ENCODE measurements at places on chromosomes 2 and 18. TPM values are rescaled to one million over a fixed set of nuclear protein-coding genes. Genes with fewer than 3 reads are reported as not detected.

Gene RIOK3
- 98.1 TPM for total RNA-seq

Gene UGT1A5
- not detected for total RNA-seq

DNA sequence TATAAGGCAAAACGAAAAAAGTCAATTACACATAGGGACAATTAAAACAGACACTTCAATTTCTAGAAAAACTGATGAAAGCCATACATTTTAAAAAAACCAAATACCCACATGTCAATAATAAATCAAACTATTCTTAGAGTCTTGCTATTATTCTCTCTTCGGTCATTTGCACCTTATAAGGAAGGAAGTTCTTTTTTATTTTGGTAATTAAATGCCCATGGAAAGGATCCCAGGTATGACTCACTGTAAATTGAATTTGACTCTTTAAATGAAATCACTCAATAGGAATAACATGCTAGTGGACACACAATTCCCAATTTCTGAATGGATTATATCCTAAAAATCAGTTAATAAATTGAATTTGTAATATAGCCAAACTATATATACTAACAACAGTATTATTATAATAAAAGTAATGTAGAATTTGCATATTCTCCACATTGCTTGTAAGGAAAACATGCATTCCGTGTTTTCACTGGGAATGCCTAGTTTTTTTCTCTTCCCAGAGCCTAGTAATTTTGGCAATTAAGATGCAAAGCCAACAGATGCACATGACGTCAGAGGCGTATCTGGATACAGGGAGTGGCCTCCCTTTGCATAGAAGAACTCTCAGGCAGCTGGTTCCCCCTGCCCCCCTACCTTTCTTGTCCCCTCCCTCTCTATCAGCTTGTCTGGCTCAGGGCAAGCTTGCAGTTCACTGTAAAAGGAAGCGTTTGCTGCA lies 153.5 kb upstream of the PGAP1 start:
- H3K36me3 ChIP-seq, result no peaks in the 10 kb centered on the region
- H3K27me3 ChIP-seq, result no peaks in the 10 kb centered on the region
- DNase-seq, result no peak
- peaks cover 18% of the 10 kb centered on the region for H3K4me1 ChIP-seq

Gene DSC2
- total RNA-seq, result under 0.01 TPM

DNA sequence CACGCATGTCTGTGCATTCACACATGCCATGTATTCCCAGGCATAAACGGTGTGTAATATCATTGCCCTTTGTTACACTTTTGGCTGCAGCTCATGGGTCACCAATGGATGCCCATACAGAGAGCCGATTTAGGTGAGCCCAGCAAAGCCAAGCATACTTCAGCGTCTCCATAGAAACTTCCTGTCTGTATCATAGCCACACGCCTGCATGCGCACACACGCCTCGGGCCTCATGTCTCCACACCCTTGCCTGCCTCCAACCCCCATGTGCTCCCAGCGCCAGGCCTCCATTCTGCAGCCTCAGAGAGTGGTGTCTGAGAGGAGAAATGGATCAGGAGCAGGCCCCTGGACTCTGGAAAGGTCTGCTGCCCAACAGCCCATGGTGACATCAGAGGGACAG lies 33.5 kb upstream of the SELENOI start:
- H3K27me3 ChIP-seq, result peaks cover 9% of the 10 kb centered on the region
- no peak overlapping the region for H3K27ac ChIP-seq
- DNase-seq, result no peak
- H3K36me3 ChIP-seq, result no peaks in the 10 kb centered on the region
- H3K4me1 ChIP-seq, result no peaks in the 10 kb centered on the region
- H3K4me3 ChIP-seq, result no peak overlapping the region

- no peak overlapping the region for H3K4me3 ChIP-seq
- peaks cover 4% of the 10 kb centered on the region for H3K4me1 ChIP-seq
- DNase-seq, result no peak
- no peaks in the 10 kb centered on the region for H3K27me3 ChIP-seq
Measured at GRCh38 chr2:23767876-23768621, 158.9 kb downstream of the ATAD2B start.

GRCh38 chr2:69969991-69970390 lies 8.6 kb upstream of the ASPRV1 start:
- no peak overlapping the region for H3K4me3 ChIP-seq
- H3K36me3 ChIP-seq, result no peaks in the 10 kb centered on the region
- no peaks in the 10 kb centered on the region for H3K4me1 ChIP-seq
- no peak overlapping the region for H3K27ac ChIP-seq
- no peaks in the 10 kb centered on the region for H3K27me3 ChIP-seq
- DNase-seq, result no peak

Gene KATNAL2
- total RNA-seq, result 5.0 TPM

Gene WDR75
- 36.2 TPM for total RNA-seq

Gene DYNAP
- not detected for total RNA-seq

- no peak overlapping the region for H3K27ac ChIP-seq
- no peak for DNase-seq
- peaks cover 2% of the 10 kb centered on the region for H3K27me3 ChIP-seq
Measured at GRCh38 chr2:86372641-86373502, 35.4 kb upstream of the REEP1 start.

DNA sequence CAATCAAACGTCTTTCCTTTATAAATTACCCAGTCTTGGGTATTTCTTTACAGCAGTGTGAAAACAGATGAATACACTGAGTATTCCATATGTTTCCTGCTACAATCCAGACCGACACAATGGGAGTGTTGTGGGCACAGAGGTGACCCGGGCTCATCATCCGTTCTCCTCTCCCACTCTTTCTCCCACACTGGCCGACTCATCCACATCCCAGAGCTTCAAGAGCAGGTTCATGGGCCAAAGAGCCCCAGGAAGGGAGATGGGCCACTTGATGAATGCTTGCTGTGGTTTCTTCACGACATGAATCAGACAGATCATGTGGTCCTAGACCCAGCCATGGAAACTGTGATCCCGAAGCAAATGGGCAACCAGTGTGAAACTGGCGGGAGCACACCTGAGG lies 4.1 kb upstream of the COPS8 start:
- no peaks in the 10 kb centered on the region for H3K36me3 ChIP-seq
- no peak overlapping the region for H3K4me3 ChIP-seq
- no peak overlapping the region for H3K27ac ChIP-seq
- no peaks in the 10 kb centered on the region for H3K27me3 ChIP-seq
- no peak for DNase-seq
- H3K4me1 ChIP-seq, result peaks cover 9% of the 10 kb centered on the region

DNA sequence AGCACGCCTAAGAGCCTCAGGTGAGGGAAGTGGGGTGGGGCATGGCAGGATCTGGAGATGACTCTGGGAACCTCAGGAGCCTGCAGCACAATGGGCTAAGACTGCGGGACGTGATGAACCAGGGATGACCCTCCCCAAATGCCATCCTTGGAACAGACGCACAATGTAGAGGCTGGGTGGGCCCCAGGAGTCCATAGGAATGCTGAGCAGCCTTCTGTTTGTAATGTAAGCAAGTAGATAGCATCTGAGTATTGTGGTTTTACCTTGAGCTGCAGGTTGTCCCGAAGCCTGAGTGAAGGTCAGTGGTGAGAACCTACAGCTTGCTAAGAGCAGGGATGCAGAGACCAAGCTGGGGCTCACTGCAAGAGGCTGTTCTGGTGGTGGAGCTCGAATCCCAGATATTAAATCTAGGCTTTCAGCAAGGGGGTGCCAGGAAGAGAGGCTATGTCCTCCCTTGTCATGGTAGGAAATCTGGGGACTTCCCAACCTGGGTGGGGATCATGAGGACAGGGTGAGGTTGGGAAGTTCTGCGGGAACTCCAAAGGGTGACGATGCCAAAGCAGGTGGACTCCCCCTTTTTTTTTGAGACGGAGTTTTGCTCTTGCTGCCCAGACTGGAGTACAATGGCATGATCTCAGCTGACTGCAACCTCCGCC lies 5.8 kb downstream of the SCTR start:
- no peak for DNase-seq
- no peak overlapping the region for H3K27ac ChIP-seq
- no peaks in the 10 kb centered on the region for H3K36me3 ChIP-seq
- H3K4me1 ChIP-seq, result no peaks in the 10 kb centered on the region
- H3K27me3 ChIP-seq, result peaks cover 11% of the 10 kb centered on the region

Gene AFG3L2
- 61.9 TPM for total RNA-seq

Gene TUBB8B
- total RNA-seq, result not detected

GRCh38 chr2:53091183-53091582 lies 676.4 kb upstream of the CHAC2 start:
- H3K4me1 ChIP-seq, result peaks cover 4% of the 10 kb centered on the region
- H3K36me3 ChIP-seq, result no peaks in the 10 kb centered on the region
- H3K27me3 ChIP-seq, result no peaks in the 10 kb centered on the region
- H3K27ac ChIP-seq, result no peak overlapping the region
- no peak overlapping the region for H3K4me3 ChIP-seq

DNA sequence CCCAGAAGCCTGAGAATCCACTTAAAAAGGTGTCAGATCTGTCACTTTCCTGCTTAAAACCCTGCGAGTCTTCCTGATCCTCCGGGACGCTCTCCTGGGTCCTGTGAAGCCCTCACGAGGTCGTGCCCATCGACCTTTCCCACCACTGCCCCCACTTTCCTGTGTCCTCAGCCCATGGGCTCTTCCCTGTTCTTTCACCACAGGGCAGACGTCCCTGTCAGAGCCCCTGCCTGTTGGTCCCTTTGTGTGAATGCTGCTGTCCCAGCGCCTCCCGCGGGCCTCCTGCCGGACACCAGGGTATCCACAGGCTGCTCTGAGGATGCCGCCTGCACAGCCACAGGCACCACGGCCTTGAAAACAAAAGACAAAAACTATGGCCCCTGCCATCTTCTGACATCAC lies 125.6 kb downstream of the TMEM18 start:
- no peak overlapping the region for H3K27ac ChIP-seq
- DNase-seq, result no peak
- H3K4me3 ChIP-seq, result no peak overlapping the region
- H3K36me3 ChIP-seq, result no peaks in the 10 kb centered on the region
- H3K4me1 ChIP-seq, result no peaks in the 10 kb centered on the region

GRCh38 chr18:62556397-62556796 lies 33.6 kb downstream of the ZCCHC2 start:
- no peaks in the 10 kb centered on the region for H3K4me1 ChIP-seq
- no peaks in the 10 kb centered on the region for H3K27me3 ChIP-seq
- H3K4me3 ChIP-seq, result no peak overlapping the region
- DNase-seq, result no peak
- no peak overlapping the region for H3K27ac ChIP-seq
- H3K36me3 ChIP-seq, result peaks cover under 1% of the 10 kb centered on the region

DNA sequence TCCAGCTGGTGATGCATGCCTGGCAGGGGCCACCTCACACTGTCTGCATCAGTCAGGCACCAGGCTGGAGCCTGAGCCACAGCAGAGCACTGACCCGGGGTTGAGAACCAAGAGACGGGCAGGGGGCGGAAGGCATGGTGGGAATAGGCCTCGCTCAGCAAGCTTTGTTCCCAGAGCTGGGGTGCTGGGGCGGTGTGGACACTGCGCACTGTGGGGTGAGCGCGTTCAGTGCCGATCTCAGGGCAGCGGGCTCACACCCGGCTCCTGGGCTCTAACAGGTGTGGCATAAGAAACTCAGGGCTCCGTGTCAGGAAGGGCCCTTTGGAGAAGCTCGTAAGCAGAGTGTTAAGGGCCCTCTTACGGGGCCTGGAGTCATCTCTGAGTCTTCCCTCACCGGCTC lies 15.7 kb downstream of the SH3RF3 start:
- peaks cover 17% of the 10 kb centered on the region for H3K4me1 ChIP-seq
- no peak overlapping the region for H3K4me3 ChIP-seq
- peak; percentile 75 for DNase-seq
- H3K27ac ChIP-seq, result no peak overlapping the region
- H3K27me3 ChIP-seq, result no peaks in the 10 kb centered on the region

Gene GLI2
- total RNA-seq, result 3.8 TPM

DNA sequence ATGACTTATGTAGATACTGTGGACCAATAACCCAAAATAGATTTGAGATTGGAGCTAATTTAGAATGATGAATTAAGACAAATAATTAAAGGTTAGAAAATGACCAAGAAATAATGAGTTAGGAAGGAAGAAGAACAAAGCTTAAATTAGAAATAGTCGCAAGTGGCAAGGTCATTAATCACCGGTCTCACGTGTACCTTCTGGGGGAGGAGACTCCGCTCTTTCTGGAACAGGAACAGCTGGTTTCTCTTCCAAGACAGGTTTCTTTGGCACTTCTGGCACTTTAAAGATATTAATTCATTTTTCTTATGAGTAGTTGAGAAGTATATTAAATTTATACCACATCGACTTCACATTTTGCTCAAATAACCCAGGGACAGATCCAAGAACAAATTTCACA lies 156.7 kb downstream of the TTN start:
- H3K4me3 ChIP-seq, result no peak overlapping the region
- no peaks in the 10 kb centered on the region for H3K4me1 ChIP-seq
- H3K27me3 ChIP-seq, result no peaks in the 10 kb centered on the region
- no peaks in the 10 kb centered on the region for H3K36me3 ChIP-seq
- H3K27ac ChIP-seq, result no peak overlapping the region

DNA sequence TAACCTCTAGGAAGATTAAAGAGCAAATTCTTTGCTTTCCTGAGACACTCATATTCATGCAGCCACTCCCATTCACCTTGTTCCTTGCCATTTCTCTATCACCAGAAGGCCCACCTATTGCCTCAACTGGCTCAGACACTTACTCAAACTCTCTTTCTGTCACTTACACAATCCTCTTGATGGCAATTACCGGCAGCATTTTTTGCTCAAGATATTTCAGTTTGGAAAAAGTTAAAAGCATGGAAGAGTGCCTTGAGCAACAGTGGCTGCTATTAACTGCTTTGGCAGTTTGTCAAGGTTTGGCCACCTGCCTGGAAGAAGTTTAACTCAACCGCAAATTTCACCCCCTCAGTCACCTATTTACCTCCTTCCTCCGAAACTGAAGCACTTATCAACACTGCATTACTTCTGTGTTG lies 1104.0 kb upstream of the PIK3C3 start:
- no peak for DNase-seq
- no peak overlapping the region for H3K4me3 ChIP-seq
- H3K4me1 ChIP-seq, result no peaks in the 10 kb centered on the region
- H3K27me3 ChIP-seq, result no peaks in the 10 kb centered on the region
- no peaks in the 10 kb centered on the region for H3K36me3 ChIP-seq
- no peak overlapping the region for H3K27ac ChIP-seq

Gene CCDC68
- total RNA-seq, result 9.0 TPM

DNA sequence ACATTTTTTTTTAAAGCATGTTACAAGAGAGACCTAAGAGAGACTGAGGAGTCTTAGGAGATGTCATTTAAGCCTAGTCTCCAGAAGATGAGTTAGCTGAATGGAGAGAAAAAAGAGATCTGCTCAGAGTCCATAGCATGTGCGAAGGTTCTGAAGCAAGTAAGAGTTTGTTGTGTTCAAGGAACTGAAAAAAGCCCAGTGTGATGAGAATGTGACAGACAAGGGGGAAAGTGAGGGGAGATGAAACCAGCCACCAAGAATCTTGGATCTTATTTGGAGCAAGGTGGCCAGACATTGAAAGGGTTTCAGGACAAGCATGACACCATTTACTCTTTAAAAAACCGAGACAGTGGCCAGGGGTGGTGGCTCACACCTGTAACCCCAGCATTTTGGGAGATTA lies 5.2 kb upstream of the MOB1A start:
- H3K27ac ChIP-seq, result no peak overlapping the region
- H3K27me3 ChIP-seq, result no peaks in the 10 kb centered on the region
- DNase-seq, result no peak
- H3K4me3 ChIP-seq, result no peak overlapping the region
- no peaks in the 10 kb centered on the region for H3K4me1 ChIP-seq

- no peak overlapping the region for H3K4me3 ChIP-seq
- no peak overlapping the region for H3K27ac ChIP-seq
- H3K27me3 ChIP-seq, result no peaks in the 10 kb centered on the region
Measured at GRCh38 chr2:2892378-2892777, 485.2 kb downstream of the EIPR1 start.

Measured in osteoblast (primary cell).